ENCODE measurements at places on chromosomes 11 and 22.

- DNase-seq: no peak
These were observed 110.5 kb downstream of the MICAL3 start for GRCh38 chr22:17913801-17914347.

- DNase-seq: no peak
These were observed 97.2 kb upstream of the BLID start for GRCh38 chr11:122213171-122213570.

DNA sequence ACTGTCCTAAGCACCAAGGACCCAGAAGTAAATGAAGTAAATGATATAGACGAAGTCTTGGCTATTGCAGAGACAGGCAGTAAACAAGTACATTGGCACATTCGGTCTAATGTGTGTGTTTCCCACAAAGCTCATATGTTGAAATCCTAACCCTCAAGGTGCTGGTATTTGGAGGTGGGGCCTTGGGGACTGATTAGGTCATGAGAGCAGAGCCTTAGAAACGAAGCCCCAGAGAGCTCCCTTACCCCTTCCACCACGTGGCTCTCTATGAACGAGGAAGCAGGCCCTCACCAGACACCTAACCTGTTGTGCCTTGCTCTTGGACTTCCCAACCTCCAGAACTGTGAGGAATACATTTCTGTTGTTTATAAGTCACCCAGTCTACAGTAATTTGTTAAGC is 14.9 kb downstream of the CLMP start:
- DNase-seq: no peak

DNA sequence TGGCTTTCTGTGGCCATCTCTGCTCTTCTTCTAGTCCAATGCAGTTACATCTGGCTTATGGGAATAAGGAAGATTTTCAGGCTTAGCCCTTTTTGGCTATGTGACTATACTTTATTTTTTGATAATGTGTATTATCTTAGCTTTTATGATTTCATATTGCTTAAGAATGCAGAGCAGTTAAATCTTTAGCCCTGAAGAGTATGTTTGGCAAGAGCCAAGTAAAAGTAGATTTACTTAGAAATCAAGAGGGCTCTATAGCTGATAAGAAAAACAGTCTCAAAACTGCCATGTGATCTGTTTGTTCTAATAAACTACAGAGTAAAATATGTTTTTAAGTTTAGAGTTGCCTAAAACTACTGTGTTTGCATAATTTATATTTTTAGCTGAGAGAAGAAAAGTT is 61.2 kb downstream of the RNF169 start:
- no peak for DNase-seq

DNA sequence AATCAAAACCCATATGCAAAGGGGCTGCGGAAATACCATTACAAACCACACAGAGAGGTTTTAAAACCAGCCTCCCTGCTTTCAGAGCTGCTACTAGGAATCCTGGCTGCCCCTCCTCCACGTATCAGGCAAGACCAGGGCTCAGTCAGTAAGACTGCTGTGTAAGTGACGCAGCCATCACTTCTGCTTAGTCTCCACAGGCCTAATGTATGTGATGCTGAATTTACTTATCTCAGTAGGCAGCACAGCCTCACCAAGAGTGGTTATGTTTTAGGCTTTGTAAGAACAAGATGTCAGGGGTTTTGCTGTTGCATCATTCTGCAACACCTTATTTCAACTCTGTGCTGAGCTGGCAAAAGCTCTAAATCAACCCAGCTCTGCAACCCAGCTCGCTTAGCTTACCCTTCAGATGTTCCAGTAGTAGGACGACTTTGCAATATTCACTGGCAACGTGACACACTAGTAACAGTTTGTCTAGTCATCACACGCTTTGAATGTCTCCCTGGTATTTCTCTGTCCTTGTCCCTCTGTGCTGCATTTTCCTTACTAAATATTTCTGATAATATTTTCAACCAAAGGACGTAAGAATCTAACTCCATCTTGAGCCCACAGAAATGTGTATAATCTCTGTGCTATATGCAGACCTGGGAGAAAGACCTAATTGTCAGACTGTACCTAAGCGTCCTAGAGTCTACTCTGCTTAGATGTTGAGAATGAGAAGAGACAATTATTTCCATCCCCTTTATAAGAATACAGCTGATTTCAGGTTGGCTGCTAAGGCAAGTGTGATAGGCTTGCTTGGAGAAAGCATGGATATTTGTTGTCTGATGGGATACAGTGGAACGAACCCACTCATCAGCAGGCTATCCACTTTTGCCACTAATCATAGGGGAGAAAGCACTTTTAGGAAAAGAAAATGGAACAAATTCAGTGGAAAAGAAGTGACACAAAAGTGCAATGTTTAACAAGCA is 72.2 kb downstream of the LARGE2 start:
- no peak for DNase-seq

- no peak for DNase-seq
These were observed 21.9 kb upstream of the POLD3 start for GRCh38 chr11:74570266-74571061.
